ENCODE measurements at places on chromosomes 5 and 9. TPM values are rescaled to one million over a fixed set of nuclear protein-coding genes. Genes with fewer than 3 reads are reported as not detected.

- H3K36me3 ChIP-seq, result no peaks in the 10 kb centered on the region
- no peak overlapping the region for H3K27ac ChIP-seq
- no peak overlapping the region for H3K4me3 ChIP-seq
- H3K4me1 ChIP-seq, result peaks cover 4% of the 10 kb centered on the region
- peaks cover 5% of the 10 kb centered on the region for H3K27me3 ChIP-seq
These were observed 238.2 kb downstream of the TLE4 start for GRCh38 chr9:79809931-79810330.

GRCh38 chr5:15993334-15993733 lies 186.3 kb downstream of the MARCHF11 start:
- peak; percentile 53 for DNase-seq
- no peaks in the 10 kb centered on the region for H3K4me1 ChIP-seq
- H3K27ac ChIP-seq, result no peak overlapping the region
- 0 out of 2 replicates have a peak, but pooled peaks cover 3% of the 10 kb centered on the region for H3K27me3 ChIP-seq

Gene LTC4S
- not detected for total RNA-seq

GRCh38 chr5:8813180-8813579 lies 732.7 kb downstream of the SEMA5A start:
- no peak for DNase-seq
- H3K4me1 ChIP-seq, result no peaks in the 10 kb centered on the region

DNA sequence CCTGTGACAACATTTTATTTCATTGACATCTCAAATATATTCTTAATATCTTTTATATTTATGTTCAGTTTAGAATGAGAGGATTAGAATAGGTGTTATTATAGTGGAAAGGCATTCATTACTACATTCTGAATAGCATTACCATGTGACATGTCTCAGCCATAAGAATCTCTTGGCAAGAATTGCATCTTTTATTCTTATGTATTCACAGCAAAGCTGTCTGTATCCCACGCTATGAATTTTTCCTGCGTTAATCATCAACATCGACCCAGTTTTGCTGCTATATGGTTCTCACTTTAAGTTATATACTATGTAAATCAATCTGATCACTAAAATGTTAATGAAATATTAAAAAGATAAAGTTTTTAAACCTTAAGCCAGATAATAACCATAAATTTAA lies 248.6 kb downstream of the TMEM232 start:
- no peaks in the 10 kb centered on the region for H3K4me1 ChIP-seq
- no peak overlapping the region for H3K4me3 ChIP-seq
- DNase-seq, result peak; percentile 2

DNA sequence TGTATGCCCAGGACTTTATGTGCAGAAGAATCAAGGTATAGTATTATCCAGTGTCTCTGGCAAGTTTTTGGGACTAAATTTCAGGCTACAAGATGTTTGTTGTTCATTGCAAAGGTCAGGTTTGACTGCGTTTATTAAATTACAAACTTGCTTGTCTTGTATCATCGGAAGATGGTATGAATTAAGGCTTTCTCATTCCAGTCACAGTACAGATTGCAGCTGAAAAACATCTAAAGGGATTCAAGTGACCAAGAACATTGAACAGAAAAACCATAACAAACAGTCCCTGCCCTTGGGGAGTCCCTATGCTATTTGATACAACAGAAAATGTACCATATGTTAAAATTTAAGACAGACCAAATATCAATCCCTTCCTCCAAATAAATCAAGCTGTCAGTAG lies 244.7 kb upstream of the TNC start:
- H3K4me1 ChIP-seq, result peaks cover 8% of the 10 kb centered on the region
- no peaks in the 10 kb centered on the region for H3K27me3 ChIP-seq
- no peak for DNase-seq
- H3K4me3 ChIP-seq, result no peak overlapping the region
- H3K36me3 ChIP-seq, result no peaks in the 10 kb centered on the region

Gene FOXD4L4
- under 0.01 TPM for total RNA-seq

DNA sequence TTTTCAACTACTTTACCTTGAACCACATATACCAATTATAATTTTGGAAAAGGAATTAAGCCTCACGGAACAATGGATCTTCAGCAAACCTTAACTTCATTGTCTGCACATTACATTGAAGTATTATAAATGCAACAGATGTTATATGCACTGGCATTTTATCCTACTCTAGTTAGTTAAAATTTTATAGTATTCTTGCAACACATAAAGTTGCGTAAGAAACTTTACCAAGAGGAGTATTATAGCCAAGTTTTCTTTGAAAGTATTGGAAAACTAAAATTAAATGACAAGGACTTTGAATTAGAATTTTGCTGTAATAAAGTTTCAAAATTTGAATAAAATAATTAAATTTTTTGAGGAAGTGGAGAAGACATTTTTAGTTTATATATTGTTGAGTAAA lies 63.4 kb upstream of the SREK1 start:
- no peaks in the 10 kb centered on the region for H3K27me3 ChIP-seq
- no peak for DNase-seq
- H3K27ac ChIP-seq, result no peak overlapping the region

GRCh38 chr9:123096987-123097386 lies 63.5 kb downstream of the GPR21 start:
- no peaks in the 10 kb centered on the region for H3K27me3 ChIP-seq
- H3K4me1 ChIP-seq, result no peaks in the 10 kb centered on the region
- DNase-seq, result no peak
- peaks cover 55% of the 10 kb centered on the region for H3K36me3 ChIP-seq
- no peak overlapping the region for H3K27ac ChIP-seq
- no peak overlapping the region for H3K4me3 ChIP-seq

GRCh38 chr5:69046375-69046957 lies 47.3 kb upstream of the SLC30A5 start:
- H3K27me3 ChIP-seq, result no peaks in the 10 kb centered on the region
- no peaks in the 10 kb centered on the region for H3K4me1 ChIP-seq
- no peaks in the 10 kb centered on the region for H3K36me3 ChIP-seq
- H3K4me3 ChIP-seq, result no peak overlapping the region
- DNase-seq, result peak; percentile 37

Gene SLCO6A1
- total RNA-seq, result not detected

Gene FGF18
- not detected for total RNA-seq

Gene RAI14
- total RNA-seq, result 361 TPM

GRCh38 chr9:126860757-126861466 lies 473 bp downstream of the ZBTB34 start:
- peaks cover 7% of the 10 kb centered on the region for H3K4me1 ChIP-seq
- peak overlapping the region; percentile 72 for H3K4me3 ChIP-seq
- peaks cover 19% of the 10 kb centered on the region for H3K27me3 ChIP-seq
- H3K27ac ChIP-seq, result peak overlapping the region; percentile 75
- DNase-seq, result no peak
- H3K36me3 ChIP-seq, result peaks cover 9% of the 10 kb centered on the region

- no peaks in the 10 kb centered on the region for H3K36me3 ChIP-seq
- H3K4me3 ChIP-seq, result no peak overlapping the region
- DNase-seq, result no peak
- H3K27ac ChIP-seq, result no peak overlapping the region
These were observed 522.2 kb downstream of the ACTL7B start for GRCh38 chr9:108333530-108333983.

All from IMR-90 (cell line).